ENCODE measurements at places on chromosomes 12 and 14.
A peak's percentile ranks its signal among the peaks of the same experiment; 100 is the strongest.

GRCh38 chr14:102454711-102455110 is 54.9 kb downstream of the ANKRD9 start:
- no peak for DNase-seq

DNA sequence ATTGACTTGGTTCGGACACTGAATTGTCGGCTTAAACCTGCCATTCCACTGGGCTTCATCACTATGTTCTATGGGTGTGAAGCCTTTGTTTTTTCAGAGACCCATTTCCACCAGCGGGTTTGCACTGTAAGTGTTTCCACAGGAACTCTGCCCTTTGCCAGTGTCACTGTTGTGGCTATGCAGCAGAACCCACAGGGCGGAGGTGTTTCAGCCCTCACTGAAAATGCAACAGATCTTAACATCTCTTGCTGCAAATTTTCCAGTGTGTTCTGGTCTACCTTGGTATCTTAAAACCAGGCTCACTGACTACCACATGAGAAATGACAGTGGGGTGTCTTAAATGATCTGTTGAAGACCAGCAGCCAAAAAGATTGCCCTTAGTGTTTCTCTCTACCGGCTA is 21.1 kb downstream of the PRKCH start:
- no peak for DNase-seq

DNA sequence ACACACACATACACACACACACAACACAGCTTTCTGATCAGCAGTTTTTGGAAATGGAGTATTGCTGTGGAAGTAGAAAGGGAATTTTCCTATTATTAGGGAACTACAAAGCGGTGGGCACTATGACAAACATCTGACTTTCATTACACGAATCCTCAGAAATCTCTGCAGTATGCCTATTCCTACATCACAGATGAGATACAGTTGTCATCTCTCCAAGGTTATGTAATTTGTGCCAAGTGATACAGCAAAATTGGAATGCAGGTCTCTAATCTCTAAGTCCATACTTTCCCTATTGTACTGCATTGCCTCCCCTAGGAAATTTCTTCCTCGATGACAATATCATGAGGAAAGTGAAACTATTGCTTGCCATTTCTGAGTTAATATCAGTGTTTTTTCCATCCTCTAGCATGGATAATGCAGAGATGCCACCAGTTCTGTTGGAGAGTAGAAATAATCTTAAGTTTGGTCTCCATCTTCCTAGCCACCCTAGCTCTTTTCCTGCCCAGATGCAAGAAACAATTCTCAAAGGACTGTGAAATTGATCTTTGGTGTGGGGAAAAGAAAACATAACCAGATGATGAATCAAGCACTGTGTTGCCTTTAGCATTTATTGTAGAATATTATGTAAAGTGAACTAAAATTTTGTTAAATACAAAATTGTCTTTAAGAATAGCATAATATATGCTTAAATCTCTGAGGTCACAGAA is 94.7 kb downstream of the ERGIC2 start:
- no peak for DNase-seq

- peak; percentile 71 for DNase-seq
Measured at GRCh38 chr12:53325511-53326061, 4.2 kb upstream of the AAAS start.

DNA sequence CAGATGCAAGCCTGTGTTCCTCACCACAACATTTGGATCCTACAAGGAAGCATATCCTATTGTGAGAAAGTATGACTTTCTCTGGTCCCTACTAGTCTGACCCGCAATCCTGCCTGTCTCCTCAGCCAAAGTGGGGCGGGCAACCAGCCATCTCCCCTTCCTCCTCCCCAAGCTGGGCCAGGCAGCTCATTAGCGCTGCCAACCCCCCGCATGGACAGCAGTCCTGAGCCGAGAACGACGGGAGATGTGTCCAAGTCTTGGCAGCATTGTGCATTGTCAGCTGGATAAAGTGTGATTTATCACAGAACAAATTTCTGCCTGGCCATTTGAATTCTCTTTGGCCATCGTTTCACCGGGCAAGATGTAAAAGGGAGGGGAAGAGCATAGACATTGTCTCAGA is 139.4 kb downstream of the SLC15A4 start:
- DNase-seq = no peak

DNA sequence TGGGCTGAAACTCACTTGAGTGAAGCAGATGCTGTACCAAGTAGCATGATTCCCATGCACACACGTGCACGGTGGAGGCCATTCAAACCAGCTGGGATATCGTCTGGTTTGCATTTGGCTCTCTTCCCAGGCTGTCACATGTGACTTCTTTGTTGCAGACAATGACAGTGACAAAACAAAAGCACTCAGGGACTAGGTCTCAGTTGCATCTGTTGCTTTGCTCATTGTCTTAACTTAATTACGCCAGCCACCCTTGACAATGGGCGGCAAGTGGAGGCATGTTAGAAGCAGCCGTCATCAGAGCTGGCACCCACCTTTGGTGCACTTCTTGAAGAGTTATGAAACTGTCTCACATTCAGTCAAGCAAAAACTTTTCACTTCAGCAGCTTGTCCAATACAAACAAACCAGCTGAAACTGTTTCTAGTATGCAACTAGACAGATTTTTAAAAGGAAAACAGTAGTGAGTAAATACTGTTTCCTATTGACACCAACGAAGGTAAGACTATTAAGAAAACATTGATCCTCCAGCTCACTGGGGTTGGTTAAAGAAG is 74.3 kb downstream of the IGF1 start:
- DNase-seq = peak; percentile 37
